ENCODE measurements at places on chromosomes 7 and 10.

DNA sequence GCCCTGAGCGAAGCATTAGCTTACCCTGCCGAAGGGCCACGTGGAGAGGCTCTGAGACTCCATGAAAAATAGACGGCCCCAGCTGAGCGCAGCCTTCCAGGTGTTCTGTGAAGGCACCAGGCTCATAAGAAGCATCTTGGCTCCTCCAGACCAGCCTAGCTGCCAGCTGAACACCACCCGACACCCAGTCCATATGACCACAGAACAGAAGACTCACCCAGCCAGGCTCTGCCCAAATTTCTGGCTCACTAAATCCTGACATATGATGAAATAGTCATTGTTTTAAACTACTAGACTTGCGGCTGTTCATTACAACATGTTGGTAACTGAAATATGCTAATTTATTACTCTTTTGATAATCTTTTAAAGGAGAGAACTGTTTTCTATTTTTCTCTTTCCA is 99.5 kb upstream of the ABI1 start:
- ATAC-seq = no peak

DNA sequence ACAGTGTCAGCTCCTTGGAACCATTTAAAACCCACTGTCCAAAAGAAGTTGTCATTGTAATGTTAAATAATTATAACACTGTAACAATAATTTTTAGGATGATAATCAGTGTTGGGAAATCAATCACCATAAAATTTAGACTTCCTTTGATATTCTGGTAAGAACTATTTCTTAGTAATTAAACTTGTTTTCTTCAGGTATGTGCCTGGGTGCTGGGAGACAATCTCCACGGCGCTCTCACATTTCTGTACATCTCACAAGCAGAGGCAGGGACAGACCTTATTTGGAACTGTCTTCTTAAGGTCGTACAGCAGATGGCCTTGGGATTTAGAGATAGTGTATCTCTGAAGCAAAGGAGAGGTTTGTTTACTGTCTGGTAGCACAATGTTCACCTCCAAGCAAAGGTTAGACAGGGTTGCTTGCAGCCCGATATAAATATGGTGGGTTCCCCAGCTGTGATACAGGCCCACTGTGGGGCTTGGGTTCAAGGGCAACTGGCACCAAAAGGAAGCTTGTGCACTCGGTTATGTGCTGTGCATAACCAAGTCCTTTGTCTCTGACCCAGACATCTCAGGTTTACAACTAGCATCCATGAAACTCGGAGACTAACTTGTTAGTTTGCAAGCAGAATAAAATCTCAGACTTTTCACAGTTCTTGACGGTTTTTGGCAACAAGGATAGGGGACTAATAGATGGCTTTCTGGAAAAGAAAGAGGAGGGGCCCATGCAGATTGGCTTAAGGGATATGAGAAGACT is 125.5 kb downstream of the RNF32 start:
- no peak for ATAC-seq

- ATAC-seq = no peak
These were observed 306.2 kb downstream of the BICC1 start for GRCh38 chr10:58818900-58819299.

GRCh38 chr10:82091413-82091812 is 216.4 kb downstream of the NRG3 start:
- ATAC-seq = no peak

DNA sequence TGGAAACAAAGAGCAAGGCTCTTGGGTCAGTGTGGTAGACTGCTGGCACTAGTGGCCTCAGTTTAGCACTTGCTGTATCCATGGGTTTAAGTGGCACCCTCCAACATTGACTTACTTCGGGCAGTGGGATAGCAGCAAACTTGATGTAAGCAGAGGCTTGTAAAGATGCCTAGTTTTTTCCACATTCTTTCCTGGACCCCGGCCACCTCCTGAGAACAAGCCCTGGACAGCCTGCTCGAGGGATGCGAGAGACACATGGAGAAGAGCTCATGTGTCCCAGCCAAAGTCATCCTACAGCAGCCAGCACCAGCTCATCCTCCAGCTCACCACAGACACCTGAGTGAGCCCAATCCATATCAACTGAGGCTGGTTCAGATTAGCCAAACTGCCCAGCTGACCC is 142.7 kb upstream of the PCBD1 start:
- no peak for ATAC-seq

DNA sequence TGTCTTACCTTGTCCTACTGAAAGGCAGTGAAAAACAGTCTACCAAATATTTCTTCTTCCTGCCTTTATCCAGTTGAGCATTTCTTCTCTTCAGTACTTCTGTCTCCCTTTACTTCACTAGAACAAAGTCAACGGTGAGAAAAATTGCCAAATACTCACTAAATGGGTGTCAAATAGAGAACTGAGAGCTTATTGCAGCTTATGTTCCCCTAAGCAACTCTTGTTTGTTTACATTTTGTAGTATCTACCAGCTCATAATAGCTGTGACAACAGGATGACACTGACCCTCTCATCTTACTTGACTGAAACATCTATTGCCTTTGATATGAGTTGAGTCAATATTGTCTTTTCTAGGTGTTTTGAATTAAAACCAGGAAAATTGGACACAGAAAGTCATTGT is 327.9 kb upstream of the SORCS1 start:
- ATAC-seq = no peak

GRCh38 chr7:76225379-76225778 is 23.7 kb downstream of the SRRM3 start:
- ATAC-seq = no peak

DNA sequence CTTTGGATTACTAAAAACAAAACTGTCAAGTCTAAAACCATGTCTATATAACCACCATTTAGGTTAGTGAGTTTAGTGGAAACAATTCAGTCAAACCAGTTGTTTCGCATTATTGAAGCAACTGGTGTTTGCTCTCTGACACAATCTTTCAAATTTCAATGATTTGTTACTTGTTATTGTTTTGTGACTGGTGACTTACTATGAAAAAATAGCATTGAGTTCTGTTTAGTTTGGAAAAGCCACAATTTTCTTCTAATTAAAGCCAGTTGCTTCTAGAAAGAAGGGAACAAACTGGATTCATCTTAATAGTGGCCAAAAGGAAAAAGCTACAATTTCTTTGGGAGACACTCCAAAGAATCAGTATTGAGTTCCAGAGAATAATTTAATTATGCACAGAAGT is 30.4 kb downstream of the LAMB4 start:
- ATAC-seq = no peak

DNA sequence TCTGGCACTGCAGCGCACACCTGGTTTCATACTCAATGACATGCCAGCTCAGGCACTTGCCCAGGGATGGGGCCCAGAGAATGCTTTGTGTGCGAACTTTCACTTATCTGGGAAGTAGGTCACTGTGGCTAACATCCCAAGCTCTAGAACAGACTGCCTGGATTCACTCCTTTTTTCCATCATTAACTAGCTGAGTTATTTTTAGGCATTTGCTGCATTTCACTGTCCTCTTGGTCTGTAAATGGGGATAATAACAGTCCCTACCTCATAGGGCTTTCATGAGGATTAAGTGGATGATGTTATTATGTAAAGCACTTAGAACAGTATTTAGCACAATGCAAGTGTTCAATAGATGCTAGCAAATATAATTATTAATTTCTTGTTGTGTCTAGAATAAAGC is 98.7 kb upstream of the DOCK1 start:
- ATAC-seq = no peak

DNA sequence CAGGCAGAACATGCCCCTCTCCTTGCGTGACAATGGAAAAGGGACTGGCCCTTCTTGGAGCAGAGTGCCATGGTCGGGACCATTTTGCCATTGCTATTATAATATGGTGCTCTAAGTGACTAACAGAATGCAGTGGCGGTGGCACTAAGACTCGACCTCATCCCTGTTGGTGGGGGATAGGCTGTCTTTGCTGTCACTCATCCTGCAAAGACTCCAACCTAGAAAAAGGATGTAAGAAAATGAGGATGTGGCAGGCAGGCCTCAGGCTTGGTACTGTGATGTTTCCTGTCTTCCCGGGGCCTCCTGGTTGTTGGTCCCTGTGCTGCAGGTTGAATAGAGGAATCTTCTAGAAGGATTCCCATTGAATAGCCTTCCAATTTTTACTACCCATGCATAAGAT is 18.6 kb downstream of the BLNK start:
- no peak for ATAC-seq

DNA sequence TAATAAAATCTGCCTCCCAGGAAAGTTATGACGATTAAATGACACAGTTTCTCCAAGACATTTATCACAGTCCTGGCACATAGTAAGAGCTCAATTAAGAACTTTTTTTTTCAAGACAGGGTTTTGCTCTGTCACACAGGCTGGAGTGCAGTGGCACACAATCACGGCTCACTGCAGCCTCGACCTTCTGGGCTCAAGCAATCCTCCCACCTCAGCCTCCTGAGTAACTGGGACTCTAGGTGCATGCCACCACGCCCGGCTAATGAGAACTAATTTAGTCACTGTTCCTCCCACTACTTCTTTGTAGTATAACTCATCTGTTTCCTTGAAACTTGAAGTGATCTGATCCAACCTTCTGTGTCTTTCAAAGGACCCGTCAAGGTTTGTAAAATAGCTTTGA is 42.2 kb upstream of the MXI1 start:
- ATAC-seq = peak; percentile 75

- ATAC-seq = peak; percentile 87
These were observed 458.6 kb upstream of the KLF6 start for GRCh38 chr10:4243651-4244050.

DNA sequence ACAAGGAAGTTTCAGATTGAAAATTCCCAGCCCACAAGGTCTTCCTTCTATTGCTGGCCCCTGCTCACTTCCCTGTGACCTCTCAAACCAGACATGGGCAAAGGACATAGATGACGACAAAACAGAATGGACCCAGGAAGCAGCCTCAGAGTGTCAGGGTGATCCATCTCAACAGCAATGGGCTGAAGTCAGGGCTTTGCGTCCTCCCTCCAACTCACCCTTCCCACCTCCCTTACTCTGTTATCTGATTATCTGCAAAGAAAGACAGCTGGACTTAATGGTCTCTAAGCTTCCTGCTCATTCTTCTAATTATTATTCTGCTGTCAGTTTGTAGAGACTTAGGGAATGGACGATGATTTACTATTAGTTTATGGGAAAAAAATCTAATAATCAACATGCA is 115.9 kb downstream of the PIP4K2A start:
- no peak for ATAC-seq

DNA sequence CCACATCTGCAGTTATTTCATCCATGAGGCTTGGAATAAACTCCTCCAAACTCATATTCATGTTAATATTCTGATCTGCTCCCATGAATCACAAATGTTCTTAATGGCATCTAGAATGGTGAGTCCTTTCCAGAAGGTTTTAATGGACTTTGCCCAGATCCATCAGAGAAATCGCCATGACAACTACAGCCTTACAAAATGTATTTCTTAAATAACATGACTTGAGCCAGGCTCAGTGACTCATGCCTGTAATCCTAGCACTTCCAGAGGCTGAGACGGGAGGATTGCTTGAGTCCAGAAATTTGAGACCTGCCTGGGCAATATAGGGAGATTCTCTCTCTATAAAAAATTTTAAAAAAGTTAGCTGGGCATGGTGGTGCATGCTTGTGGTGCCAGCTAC is 102.1 kb upstream of the TMEM168 start:
- ATAC-seq = no peak

- ATAC-seq = no peak
These were observed 130.0 kb downstream of the AUTS2 start for GRCh38 chr7:69728304-69728703.

GRCh38 chr7:42746214-42746613 is 165.7 kb downstream of the C7orf25 start:
- no peak for ATAC-seq

GRCh38 chr10:6713716-6714115 is 133.6 kb upstream of the PRKCQ start:
- ATAC-seq = no peak

GRCh38 chr10:111972109-111972508 is 211.5 kb downstream of the GPAM start:
- ATAC-seq = no peak

DNA sequence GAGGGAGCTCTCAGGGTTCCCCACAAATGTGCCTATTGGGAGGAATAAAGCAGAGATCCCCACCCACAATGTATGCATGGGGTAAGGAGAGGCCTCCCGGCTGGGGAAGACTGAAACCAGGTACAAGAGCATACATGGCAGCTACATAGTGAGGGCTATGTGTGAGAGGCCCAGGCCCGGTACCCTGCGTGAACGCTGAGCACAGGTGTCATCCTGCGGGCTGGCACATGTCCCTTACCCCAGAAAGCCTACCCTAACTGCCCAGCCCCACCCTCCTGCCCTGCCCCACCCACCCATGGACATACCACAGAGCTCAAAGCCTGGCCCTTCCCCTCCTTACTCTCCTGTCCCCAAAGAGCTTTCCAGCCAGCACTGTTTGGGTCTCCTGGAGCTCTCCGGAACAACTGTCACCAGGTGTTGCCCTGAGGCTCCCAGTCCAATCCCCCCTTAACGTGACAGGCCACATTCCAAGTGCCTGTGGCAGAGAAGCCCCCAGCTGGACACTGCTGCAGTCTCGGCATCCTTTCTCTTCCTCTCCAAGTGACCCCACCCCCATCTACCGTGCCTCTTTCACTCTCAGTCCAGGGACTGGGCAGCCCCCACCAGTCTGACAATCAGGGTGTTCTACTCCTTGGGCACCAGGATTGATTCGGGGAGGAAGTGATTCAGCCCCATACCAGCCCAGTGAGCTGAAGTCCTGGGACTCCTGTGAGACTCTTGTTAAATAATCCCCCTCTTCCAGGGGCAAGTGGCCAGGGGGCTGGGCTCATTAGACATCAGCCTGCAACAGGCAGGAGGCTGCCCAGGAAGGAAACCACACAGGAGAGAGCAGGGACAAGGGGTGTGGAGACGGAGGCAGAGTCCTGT is 19.6 kb downstream of the GRID1 start:
- no peak for ATAC-seq

GRCh38 chr7:126696256-126697038 is 556.3 kb downstream of the GRM8 start:
- no peak for ATAC-seq

GRCh38 chr10:112687647-112688046 is 240.6 kb downstream of the VTI1A start:
- no peak for ATAC-seq

DNA sequence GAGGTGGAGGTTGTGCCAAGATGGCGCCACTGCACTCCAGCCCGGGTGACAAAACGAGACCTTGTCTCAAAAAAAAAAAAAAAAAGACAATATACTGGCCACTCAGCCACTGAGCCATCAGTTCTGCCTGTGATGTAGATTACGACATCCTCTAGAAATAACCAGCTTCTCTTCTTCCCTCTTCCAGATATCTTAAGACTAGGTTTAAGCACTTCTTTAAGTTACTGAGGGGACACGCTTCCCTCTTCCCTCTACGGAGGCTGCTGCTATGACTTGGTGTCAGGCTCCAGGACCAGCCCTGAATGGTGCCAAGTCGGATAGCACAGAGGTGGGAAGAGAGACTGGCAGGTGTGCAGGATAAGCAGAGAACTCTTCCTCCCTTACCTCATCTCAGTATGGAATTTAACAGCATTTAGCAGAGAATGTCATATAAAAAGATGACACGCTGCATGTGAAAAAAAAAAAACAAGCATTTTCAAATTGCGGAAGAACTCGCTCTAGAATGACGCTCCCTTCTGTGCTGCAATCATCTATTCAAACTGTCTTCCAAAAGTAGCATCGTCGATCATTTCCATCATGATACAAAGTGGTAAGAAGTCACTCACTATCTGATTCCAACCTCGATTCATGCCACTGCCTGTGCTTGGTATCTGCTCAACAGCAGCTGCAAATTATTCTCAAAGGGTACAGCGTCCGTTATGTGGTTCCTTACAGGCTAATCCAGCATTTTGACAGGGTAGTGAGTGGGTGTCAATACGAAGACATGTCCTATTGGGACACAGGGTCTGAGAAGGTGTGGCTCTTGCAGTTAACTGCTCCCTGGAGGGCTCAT is 13.8 kb downstream of the DAGLB start:
- no peak for ATAC-seq

- no peak for ATAC-seq
These were observed 2.4 kb downstream of the FAS start for GRCh38 chr10:88992921-88993524.

All from activated T-helper 17 cell treated with anti-CD3 and anti-CD28 coated beads, Interleukin-2, amount 50 U/mL, for 72 hours (primary cell).